Fibroblast of lung (primary cell): ENCODE measurements at places on chromosomes 3 and 15. TPM values are rescaled to one million over a fixed set of nuclear protein-coding genes. Genes with fewer than 3 reads are reported as not detected.

DNA sequence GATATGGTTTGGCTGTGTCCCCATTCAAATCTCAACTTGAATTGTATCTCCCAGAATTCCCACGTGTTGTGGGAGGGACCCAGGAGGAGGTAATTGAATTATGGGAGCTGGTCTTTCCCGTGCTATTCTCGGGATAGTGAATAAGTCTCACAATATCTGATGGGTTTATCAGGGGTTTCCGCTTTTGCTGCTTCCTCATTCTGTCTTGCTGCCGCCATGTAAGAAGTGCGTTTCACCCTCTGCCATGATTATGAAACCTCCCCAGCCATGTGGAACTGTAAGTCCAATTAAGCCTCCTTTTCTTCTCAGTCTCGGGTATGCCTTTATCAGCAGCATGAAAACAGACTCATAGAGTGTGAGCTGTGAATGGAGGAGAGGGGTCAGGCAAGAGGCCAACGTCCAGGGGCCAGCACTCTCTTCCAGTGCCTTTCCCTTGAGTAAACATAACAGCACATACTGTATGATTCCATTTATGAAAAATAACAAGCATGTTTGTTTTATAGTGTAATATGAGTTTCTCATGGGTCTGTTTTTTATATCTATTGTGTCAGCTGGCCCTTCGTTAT is 16.3 kb upstream of the LCTL start:
- DNase-seq, result no peak

GRCh38 chr3:130709671-130710070 is 37.0 kb downstream of the PIK3R4 start:
- DNase-seq, result no peak

DNA sequence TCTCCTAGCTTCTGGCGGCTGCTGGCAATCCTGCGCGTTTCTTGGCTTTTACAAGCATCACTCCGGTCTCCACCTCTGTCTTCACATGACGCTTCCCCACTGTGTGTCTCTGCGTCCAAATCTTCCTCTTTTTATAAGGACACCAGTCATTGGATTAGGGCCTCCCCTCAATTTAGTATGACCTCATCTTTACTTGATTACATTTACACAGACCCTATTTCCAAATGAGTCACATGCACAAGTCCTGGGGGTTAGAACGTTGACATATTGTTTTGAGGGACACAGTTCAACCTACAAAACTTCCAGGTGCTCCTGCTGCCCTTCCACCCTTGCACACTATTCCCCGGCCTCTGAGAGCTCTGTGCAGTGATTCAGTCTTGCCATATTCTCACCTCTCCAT is 215.3 kb downstream of the OPA1 start:
- DNase-seq, result no peak

DNA sequence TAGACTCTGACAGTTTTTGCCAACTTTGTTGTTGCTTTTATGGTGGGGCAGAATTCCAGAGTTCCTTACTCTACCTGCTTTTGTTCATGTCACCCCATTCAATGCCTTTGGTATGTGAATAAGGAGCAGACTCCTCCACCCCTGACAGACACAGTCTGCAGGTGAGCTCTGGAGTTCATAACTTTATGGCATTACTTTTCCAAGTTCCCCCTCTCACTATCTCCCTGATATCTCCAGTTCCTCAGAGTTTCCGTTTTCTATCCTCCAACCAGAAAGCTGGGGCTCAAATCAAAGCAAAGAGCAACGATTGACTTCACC is 23.1 kb upstream of the MTMR10 start:
- DNase-seq, result no peak

DNA sequence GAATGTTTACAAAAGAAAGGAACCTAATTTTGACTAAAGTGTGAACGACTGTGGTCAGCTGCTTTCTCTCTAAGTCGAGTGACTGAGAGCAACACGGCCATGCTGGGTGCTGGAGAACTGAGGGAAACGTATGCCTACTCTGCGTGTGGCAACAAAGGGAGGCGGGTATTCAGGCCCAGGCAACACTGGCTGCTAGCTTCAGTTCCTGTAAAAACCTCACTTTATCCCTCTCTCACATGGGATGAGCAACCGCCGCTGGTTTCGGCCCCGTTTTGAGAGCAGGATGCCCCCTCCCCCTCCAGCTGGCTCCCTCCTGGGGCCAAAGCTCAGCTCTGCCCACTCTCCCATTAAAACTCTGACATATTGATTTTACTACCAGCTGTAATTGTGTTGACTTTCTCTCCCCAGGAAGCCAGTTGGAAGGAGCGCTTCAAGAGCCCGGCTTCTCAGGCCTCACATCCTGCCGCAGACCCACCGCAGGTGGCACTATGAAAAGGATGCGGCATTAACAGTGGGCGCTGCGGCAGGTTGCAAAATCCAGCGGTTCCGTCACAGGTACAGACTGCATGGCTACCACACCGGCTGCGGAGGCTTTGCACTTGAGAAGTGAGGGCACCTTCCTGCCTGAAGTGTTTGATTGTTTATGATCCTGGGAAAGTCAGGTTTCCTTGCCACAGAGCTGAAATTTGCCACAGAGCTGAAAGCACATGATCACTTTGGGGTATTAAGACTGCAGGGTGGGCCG is 12.7 kb downstream of the PLXND1 start:
- no peak for DNase-seq

GRCh38 chr3:55164191-55164590 is 236.3 kb upstream of the LRTM1 start:
- DNase-seq, result no peak

SATB1 gene
- 16.2 and 18.7 TPM in 2 replicates for total RNA-seq

- DNase-seq, result no peak
Measured at GRCh38 chr3:155441506-155441905, 148.0 kb upstream of the STRIT1 start.

DNA sequence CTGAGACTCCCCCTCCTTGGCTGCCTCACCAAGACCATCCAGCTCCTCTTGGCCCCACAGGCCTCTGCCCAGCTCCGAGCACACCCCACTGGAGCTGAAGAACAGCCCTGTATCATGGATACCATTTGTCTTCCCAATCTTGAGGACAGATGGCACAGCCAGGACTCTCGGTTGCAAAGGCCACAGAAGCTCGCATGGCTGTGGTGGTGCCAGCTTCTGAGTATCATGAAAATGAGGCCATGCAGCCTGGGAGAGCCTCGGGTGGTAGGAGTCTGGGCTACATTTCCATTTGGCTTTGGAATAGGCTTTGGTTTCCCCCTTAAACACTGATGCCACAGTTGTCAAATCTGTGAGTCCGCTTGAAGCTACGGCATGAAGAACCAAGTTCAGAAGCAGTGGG is 106.6 kb downstream of the SEMA5B start:
- no peak for DNase-seq

DNA sequence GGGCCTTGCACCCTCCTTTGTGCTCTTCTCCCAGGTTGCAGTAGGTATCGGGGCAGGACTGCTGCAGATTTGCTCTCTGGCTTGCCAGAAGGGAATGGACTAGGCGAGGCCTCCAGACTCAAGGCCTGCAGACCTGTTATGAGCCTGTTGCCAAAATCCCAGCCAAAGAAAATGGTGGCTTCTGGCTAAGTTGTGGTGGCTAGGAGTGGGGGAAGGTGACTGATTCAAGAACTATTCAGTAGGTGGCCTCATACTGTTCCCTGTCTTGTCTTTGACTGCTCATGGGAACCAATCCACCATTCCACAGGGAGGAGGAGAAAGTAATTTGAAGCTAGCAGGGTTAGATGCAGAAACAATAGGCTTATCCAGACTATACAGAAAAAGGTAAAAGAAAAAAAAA is 380.4 kb upstream of the PROK2 start:
- no peak for DNase-seq

FETUB gene
- not detected in 2 replicates for total RNA-seq

DNA sequence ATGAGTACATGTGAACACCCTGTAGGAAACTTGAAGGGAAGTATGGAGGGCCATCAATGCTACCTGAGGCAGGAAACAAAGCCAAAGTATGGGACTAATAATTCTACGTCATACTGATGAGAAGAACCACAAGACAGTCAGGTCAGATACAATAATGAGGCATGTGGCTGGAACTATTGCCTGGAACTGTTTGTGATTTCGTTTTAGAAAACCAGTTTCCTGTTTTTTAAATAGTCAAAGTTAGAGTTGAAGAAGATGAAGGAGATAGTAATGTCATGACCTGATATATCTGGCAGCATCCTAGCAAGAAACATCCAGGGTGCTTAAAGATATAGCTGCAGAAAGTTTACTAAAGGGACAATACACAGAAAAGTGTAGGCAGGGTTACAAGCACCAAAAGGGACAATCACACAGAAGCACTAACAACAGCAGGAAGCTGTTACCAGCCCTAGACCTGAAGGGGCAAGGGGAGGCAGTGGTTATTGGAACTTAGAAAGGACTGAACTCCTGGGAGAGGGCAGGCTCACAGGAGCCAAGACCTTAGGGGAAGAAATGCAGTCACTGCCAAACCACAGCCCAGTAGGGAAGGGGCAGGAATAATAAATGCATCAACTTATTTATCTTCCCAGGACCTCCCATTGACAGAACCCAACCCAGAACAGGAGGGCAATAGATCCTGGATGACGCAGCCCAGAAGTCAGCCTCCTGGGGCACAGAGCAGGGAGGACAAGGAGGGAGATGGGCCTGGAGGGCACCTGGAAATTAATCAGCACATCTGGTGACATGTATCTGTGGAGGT is 302.1 kb upstream of the STT3B start:
- no peak for DNase-seq

PRR23A gene
- total RNA-seq, result not detected in 2 replicates

- no peak for DNase-seq
Measured at GRCh38 chr3:112149136-112149535, 16.1 kb upstream of the GCSAM start.

GRCh38 chr3:129410971-129411370 is 17.5 kb downstream of the EFCAB12 start:
- no peak for DNase-seq

CDAN1 gene
- 8.9 and 9.5 TPM in 2 replicates for total RNA-seq

SLC27A2 gene
- under 0.01 and 0.66 TPM in 2 replicates for total RNA-seq

DNA sequence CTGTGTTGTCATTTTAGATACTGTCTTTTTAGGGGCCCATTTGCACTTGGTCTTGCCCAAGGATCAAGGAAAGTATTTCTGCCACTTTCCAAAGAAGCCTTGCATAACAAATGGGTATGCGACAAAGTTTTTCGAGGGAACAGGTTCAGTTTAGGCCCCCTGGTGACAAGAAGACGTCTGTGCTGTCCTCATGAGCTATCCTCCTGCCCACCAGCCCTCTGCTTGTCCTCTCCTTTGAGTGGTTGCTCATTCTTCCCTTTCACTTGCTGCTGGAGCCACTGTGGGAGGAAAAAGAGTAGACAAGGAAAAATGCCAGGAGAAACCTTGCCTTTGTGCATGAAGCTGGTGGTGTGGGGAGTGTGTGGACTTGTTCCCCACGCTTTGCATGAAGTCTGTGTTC is 171.9 kb downstream of the CACNA2D3 start:
- no peak for DNase-seq

GRCh38 chr3:157129803-157130466 is 30.0 kb downstream of the CCNL1 start:
- DNase-seq, result peak; percentile 70

- peak; percentile 81 for DNase-seq
Measured at GRCh38 chr3:37243820-37244748, 69.7 kb upstream of the LRRFIP2 start.

GRCh38 chr3:197368330-197368729 is 69.9 kb upstream of the DLG1 start:
- no peak for DNase-seq

DNA sequence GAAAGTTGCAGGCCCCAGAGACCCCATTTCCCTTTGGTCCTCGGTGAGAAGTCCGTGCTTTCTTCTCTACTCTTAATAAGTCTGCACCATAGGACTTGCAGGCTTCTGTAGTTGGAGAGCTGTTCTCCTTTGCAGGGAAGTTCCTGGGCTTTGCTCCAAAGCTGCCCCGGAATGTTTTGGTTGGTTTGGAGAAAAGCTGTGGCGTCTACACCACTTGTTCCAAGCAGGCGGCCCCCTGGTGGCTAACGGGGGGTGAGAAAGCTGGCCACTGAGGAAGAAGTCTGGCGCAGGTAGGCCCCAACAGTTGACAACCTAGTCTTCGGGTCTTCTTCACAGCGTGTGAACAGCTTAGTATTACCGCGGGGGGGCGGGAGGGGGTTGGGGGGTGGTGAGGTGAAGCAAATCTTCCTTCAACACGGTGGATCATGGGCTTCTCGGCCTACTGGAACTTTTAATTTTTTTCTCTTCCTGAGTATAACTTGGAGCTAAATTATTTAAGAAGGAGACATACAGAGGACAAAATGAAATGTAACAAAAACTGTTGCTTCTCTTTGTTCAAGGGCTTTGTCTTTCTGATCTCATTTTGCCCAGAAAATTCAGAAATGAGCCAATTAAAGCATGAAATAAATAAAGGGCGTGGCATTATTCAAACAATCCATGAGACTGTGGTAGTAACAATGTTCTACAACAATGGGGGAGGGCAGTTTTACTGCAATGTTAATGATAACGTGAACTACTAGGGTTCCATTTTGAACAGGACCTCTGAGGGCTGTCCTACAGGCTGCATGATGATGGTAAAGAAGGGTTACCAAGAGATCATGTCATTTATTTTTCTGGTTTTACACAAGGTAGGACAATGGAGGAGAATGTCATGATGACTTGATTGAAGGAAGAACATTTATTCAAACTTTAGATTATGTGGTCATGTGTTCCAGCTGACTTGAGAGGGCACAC is 2.2 kb upstream of the THRB start:
- DNase-seq, result peak; percentile 89

DNA sequence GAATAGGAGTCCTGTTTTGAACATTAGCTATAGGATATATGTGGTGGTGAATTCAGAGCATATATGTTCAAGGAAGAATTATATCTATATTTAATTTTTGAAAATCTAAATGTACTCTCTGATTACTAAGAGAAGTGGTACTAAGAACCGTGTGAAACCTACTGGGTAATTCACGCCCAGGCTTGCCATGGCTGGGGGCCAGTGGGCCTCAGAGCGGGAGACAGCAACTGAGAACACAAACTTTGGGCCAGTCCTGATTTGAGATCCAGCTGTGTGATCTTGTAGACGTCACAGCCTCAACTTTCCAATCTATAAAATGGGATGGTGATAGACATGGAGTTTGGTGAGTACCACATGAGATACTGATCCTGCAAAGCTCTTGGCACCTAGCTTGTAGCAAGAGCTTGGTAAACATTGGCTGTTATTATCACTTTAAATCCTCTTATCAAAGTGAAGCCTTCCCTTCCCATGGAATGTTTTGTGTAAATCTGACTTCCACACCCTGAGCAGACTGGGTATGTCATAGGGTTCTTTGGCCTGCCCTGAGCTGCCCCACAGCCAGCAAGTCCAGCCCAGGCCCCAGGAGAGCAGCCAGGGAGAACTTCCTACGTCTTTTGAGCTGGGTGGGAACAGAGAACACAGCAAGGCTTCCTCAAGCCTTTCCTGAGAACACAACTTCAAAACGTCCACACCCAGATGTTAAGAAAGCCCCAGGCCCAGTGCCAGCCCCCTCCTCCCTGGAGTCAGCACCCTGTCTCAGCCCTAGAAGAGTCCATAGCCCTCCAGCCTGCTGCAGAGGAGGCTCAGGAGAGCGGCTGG is 8.2 kb upstream of the PAQR5 start:
- DNase-seq, result peak; percentile 41

- no peak for DNase-seq
Measured at GRCh38 chr15:64237677-64238076, 74.9 kb upstream of the PPIB start.

DNA sequence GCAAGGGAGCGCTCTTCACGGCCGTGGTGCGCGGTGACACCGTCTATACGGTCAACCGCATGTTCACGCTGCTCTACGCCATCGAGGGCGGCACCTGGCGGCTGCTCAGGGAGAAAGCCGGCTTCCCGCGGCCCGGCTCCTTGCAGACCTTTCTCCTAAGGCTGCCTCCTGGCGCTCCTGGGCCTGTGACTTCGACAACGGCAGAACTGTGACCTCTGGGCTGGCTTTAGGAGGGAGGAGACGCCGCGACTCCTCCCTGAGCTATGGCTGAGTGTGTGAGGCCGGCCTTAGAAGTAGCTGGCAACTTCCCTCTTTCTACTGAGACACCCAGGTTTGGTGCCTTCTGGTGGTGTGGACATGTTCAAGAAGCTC is 1.4 kb downstream of the KBTBD13 start:
- DNase-seq, result peak; percentile 41

GABRR3 gene
- total RNA-seq, result not detected in 2 replicates
